ENCODE measurements at places on chromosomes 11 and 22.

DNA sequence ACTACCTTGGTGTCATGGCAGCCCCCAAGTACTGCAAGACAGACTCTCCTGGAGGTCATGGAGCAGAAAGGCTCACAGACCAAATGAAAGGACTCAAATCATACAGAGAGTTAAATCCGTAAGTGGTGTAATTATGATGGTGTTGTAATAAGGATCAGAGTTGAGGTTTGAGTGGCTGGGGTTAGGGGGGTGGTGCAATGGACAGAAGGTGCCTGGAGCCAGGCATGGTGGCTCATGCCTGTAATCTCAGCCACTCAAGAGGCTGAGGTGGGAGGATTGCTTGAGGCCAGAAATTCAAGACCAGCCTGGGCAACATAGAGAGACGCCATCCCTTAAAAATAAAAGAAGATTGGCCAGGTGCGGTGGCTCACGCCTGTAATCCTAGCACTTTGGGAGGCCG lies 18.7 kb downstream of the ART5 start:
- DNase-seq = no peak

DNA sequence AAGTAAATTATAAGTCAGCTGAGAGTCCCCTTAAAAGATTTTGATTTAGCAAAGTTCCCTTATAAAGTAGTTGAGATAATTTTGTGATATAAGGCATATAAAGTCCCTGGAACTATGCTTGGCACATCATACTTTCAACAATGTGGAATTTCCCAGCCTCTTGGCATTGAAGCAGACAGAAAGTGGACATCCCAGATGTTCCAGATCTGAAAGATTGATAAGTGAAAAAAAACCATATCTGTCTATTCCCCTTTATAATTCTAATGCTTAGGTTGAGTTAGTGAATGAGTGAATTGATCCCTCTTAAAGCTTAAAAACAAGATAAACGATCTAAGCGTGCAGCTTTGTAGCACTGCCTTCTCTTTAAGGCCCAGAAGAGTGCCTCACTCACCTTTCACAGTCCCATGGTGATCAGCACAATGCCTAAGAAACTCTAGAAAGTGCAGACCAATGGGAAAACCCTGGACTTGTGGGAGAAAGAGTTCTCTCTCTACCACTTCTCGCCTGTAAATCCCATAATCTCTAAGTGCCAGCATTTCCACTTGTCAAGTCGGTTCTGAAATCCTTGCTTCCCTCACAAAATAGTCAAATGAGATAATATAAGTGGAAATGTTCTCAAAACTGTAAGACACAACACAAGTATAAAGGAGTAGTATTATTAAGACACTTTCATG lies 17.8 kb downstream of the FIBIN start:
- DNase-seq = no peak

- no peak for DNase-seq
Observed at GRCh38 chr11:111384494-111384893, 5.4 kb upstream of the POU2AF1 start.

GRCh38 chr11:108805030-108805429 lies 140.2 kb downstream of the DDX10 start:
- no peak for DNase-seq

GRCh38 chr22:49097966-49098365 lies 729.7 kb downstream of the BRD1 start:
- DNase-seq = no peak

- DNase-seq = no peak
Observed at GRCh38 chr22:47805394-47805935, 1043.0 kb downstream of the TBC1D22A start.

Data from skin of body (tissue), 3 donors.